ENCODE measurements at places on chromosomes 5 and 9.

- no peak for DNase-seq
These were observed 666 bp upstream of the TLR4 start for GRCh38 chr9:117703537-117703936.

DNA sequence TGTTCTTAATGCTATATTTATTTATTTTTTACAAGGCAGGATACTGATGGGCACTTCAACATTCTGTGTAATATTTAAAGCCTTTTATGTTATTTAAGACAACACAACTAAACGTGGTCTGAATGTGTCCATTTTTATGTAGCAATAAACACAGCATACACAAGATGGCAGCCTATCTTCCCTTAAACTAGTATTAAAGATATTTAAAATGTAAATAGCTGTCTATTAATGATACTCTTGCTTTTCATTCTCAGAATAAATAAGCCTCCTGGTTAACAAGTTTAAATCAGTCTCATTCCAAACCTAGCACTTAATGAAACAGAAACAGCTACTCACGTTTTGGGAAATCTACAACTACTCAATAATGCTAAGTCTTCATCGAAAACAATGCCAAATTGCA lies 315.7 kb downstream of the MCTP1 start:
- DNase-seq, result no peak

GRCh38 chr9:8684978-8685708 lies 885.6 kb upstream of the DMAC1 start:
- DNase-seq, result no peak

DNA sequence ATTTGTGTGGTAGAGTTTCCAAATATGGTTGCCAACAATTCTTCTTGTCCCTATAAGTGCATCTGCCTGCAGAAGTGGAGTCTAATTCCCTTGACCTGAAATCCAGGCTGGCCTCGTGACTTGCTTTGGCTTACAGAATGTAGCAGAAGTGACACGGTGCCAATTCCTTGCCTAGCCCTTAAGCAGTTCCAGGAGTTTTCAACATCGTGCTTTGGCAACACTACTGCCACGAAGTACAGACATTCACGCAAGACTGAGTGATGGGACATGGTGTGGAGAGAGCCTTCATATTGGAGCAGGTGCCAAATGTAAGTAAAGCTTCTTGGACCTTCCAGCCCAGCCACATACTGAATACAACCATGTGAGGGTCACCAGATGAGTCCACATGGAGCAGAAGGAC lies 92.9 kb upstream of the NEK6 start:
- no peak for DNase-seq

- DNase-seq, result peak; percentile 29
These were observed 120.5 kb downstream of the PRDM6 start for GRCh38 chr5:123209502-123210027.

All from H54 (cell line).